Stimulated activated CD4-positive, alpha-beta T cell treated with anti-CD3 and anti-CD28 coated beads, Interleukin-15, amount 100 ng/mL, for 1 hour (primary cell): ENCODE measurements at places on chromosomes 4 and X.

DNA sequence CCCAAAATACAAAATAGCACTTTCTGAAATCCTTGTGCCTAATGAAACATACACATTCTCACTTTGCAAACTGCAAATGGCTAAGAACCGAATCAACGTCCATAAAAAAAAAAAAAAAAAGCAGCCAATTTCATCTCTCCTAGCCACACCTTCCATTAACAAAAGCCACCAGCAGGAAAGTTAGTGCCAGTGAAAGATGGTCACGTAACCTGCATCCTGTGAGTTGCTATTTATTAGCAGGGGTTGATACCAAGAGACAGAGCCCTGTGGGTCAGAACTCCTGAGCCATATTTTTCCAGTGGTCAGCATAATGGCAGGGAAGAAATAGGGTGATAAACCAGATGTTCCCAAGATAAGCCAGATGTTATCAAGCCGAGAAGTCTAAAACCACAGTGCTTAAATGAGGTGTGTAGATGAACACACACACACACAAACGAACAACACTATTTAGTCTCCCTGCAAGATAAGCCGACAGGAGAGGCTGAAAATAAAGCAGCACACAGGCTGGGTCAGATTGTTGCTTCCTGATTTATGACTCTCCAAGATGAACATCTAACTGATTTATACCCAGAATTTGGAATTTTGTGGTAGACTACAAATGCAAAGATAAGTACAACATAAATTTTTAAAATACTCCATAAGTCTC lies 11.5 kb downstream of the PPARGC1A start:
- no peak for DNase-seq

GRCh38 chr4:2608291-2608690 lies 71.8 kb downstream of the FAM193A start:
- DNase-seq: no peak

DNA sequence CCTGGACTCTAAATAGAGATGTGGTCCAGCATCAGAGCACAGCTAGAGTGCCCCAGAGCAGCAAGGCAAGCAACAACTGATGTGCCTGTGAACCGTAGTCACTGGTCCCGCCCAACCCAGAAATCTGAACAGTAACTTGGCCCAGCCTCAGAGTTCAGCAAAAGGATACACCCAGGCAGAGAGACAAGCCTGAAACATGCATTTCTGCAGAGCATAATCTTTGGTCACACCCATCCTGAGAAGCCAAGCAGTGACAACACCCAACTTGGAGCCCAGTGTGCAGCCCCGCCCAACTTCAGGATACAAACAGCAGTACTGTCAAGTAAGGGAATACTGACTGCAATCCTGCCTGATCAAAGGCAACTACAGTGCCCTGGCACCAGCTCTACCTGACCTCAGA lies 78.9 kb downstream of the CCDC160 start:
- no peak for DNase-seq

DNA sequence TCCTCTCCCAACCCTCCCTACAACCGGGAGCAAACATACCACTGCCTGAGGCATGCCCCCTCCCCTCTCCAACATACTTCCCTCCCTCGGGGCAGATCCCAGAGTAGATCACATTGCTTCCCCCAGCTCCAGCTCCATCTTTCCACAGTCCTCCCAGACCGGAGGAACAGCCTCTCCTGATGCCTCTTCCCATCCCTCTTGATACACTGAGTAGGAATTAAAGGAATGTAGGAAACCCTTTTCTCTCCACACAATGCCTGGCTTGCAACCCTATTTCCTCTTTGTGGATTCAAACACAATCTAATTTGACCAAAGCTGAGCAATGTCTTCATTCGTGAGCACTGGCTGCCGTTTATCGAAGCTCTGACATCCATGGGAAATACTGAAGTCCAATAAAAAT lies 339.8 kb downstream of the BCOR start:
- no peak for DNase-seq

GRCh38 chrX:8430444-8430843 lies 34.2 kb upstream of the VCX3B start:
- DNase-seq: no peak

GRCh38 chrX:16992445-16992844 lies 46.0 kb downstream of the REPS2 start:
- DNase-seq: no peak

DNA sequence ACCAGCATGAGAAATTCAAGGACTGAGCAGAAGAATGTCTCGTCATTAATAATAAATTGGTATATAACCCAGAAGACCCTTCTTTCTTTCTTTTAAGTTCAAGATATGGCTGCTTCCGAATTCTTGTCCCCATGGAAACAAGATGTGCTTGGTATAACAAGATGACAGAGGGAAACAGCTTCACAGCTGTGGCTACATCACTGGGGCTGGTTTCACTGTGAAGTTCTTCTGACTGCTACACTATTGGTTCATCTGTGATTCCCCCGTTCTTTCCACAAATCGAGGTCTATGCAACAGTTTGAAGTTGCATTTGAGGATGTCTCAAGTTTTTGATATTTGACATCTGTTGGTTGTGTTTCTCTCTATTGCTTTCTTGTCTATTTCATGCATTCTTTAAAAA lies 12.3 kb upstream of the DTHD1 start:
- no peak for DNase-seq

DNA sequence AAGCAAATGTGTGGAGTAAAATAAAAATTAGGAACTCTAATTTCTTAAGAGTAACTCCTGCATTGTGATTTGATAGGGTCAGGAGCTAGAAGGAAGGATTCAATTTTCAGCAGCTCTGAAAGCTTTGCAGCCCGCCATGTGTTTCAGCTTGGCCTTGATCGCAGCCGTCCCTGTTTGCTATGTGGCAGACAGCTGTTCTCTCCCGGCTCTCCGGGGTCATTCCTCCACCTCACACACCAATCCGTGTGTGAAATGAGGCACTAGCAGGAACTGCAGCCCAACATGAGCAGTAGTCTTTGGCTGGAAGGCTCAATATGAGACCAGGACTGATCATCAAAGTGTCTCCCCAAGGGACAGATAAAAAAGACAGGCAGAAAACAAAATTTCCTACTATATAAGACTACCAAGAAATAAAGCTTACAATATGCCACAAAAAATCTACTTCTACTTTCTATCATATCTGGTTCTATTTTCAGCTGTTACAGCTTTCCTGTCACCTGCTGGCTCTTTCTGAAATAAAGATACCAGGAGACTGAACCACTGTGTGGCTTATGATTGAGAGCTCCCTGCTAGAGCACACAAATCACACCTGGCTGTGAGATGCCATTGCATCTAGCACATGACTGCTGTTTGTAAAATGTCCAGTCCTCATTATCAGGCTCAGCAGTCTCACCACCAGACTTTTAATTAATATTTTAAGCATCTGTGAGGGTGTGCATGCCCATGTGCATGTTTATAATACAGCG lies 44.1 kb upstream of the SEC24B start:
- DNase-seq: no peak

DNA sequence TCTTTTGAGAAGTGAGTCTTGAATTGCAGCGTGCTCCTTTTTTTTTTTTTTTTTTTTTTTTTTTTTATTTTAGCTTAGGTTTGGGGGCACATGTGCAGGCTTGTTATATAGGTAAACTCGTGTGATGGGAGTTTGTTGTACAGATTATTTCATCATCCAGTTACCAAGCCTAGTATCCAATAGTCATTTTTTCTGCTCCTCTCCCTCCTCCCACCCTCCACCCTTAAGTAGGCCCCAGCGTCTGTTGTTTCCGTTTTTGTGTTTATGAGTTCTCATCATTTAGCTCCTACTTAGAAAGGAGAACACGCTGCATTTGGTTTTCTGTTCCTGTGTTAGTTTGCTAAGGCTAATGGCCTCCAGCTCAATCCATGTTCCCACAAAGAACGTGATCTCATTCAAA lies 81.3 kb upstream of the TSPAN5 start:
- no peak for DNase-seq

- no peak for DNase-seq
Observed at GRCh38 chr4:156111686-156112085, 158.0 kb upstream of the CTSO start.

GRCh38 chr4:62835631-62836030 lies 1573.6 kb downstream of the TECRL start:
- DNase-seq: no peak

GRCh38 chr4:110193822-110194761 lies 4.3 kb downstream of the ELOVL6 start:
- peak; percentile 37 for DNase-seq

DNA sequence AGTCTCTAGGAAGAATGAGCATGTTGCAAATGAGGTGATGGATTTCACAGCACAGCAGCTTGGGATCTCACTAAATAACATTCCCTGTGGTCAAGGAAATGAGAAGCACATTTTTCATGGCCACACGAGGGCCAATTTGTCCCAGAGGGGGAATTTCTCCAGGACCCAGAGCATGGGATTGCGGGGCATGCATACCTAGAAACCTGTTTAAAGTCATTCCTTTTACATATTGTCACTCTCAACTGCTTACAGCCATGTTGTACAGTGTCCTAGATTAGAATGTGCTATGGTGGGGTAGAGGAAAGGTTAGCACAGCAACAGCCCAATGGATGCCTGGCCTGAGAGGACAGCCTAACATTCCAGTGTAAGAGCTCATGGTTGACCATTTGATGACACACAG lies 37.4 kb upstream of the NLGN4X start:
- no peak for DNase-seq

GRCh38 chr4:6408263-6408662 lies 64.2 kb downstream of the PPP2R2C start:
- no peak for DNase-seq

DNA sequence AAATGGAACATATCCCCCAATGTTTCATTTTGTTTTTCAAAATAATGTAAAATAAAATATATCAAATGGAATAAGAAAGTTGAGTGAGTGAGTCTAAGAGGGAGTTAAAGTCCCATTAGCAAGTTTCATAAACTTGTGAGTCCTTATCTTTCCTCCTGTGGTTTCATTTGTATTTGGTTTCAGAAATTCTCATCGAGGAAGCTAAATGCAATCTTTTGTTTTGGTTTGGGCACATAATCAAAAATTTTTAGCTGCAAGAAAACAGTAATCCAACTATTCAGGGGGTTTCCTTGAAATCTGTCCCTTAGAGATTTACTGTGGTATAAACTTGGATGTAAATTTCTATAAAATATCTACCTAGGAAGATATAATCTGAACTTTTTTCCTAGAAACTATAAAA lies 124.2 kb downstream of the CAMK2D start:
- no peak for DNase-seq

DNA sequence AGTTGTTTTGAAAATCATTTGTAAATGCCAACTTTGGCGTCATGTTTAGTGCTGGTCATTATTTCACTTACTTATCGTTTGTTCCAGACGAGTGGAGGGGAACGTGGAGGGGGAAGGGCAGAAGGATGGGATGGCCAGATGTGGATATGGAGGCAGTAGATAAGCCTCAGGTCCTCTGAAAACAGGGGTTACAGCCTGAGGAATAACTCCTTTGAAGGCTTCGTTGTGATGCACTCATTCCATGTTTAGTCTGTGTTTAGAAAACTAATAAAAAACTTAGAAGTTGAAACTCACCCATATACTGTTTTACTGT lies 1.1 kb downstream of the MOB1B start:
- DNase-seq: no peak

- DNase-seq: no peak
Observed at GRCh38 chr4:188262464-188262863, 123.2 kb downstream of the TRIML1 start.

- no peak for DNase-seq
Observed at GRCh38 chr4:41561244-41561643, 23.3 kb downstream of the LIMCH1 start.

GRCh38 chr4:123889507-123889906 lies 492.9 kb downstream of the SPRY1 start:
- DNase-seq: no peak

- no peak for DNase-seq
Observed at GRCh38 chr4:151250706-151251105, 26.3 kb upstream of the PRSS48 start.

GRCh38 chr4:182655340-182655739 lies 261.8 kb downstream of the DCTD start:
- DNase-seq: no peak

GRCh38 chr4:15754323-15754722 lies 23.8 kb upstream of the CD38 start:
- no peak for DNase-seq

DNA sequence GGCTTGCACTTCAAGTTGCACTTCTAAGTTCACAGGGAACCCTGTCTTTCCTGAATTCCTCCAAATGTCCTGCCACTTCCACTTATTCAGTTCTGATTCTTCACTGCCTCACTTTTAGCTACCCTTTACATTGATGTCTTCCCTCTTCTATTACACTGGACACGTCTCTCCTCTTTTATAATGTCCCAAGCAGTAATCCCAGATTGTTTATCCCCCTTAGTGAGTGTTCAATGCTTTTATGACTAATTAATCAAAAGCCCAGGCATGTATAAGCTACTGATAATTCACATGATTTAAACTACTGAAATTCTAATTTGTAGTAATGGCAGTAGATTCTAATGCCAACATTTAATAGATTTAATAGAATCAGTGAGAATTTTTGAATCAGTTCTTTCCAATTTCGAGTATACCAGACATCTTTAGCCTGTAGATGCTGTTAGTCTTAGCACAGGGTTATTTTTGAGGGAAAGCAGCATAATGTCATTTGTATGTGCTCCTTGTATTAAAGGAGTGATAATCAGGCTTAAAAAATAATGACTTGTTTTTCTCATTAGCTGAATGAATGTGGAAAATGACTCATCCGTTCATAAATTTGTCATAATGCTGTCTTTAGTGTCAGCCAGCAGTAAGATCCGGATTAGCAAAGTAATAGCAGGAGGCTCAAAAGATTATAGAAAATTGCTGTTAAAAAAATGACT lies 703.1 kb downstream of the CENPC start:
- no peak for DNase-seq

DNA sequence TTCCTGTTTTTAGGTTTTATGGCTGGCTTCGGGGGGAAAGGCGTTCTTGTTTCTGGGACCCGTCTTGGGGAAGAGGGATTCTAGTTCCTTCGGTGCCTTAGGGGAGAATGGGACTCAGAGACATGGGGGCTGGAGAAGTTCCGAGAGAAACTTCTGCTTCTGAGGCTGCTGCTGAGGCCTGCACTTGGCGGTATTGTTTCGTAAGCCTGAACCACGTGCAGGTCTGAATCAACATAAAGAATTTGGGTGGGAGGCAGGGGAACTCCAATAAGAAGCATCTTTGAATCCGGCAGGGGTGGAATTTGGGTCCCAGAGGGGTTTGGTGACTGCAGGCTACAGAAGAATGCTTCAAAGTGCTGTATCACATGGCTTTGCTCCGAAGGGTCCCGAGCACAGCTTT lies 15.1 kb downstream of the XG start:
- no peak for DNase-seq

- no peak for DNase-seq
Observed at GRCh38 chrX:150352581-150352980, 10.5 kb upstream of the MAMLD1 start.

DNA sequence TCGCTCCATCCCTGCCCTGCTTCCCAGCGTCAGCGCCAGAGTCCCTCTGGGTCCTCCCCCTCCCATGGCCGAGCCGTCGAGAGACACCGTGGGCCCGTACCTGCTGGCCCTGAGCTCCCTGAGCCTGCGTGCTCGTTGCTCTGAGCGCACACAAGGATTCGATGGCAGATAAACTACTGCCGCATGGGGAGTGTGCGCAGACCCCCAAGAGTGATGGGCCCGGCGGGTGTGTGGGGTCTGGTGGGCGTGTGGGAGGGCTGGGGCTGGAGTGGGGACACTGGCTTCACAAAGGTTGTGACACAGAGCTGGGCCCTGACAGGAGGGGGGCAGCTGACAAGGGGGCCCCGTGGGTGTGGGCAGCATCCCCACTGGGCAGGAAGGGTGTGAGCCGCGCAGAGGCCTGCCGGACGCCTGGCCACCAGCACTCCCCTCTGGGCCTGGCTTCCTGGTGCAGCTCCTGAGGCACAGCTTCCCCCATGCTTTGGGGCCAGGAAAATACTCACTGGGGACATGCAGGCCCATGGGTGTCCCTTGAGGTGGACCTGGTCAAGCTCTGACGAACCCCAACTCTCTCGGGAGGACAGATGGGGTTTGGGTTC lies 4.8 kb upstream of the RGS12 start:
- DNase-seq: no peak
